CD4-positive, alpha-beta T cell (primary cell): ENCODE measurements at places on chromosomes 6 and 20.

DNA sequence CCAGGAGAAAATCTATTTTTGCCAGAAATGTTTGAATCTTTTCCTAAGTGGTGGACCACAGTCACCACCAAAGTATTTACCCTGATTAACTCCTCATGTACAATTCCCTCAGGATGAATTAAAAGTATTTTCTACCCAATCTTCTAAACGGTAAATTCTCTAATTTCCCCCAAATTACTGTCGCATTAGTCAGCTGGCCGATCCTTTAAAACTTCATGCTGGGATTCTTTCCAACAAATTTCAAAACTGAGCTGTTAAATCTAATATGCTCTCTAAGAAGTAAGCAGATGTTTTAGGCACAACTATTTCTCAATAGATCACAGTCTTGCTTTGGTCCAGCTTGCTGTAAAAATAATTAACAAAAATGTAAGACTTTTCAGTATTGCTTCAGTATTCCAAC lies 447.2 kb downstream of the FRK start:
- no peak overlapping the region for H3K4me3 ChIP-seq
- H3K4me1 ChIP-seq: no peaks in the 10 kb centered on the region
- no peaks in the 10 kb centered on the region for H3K36me3 ChIP-seq

DNA sequence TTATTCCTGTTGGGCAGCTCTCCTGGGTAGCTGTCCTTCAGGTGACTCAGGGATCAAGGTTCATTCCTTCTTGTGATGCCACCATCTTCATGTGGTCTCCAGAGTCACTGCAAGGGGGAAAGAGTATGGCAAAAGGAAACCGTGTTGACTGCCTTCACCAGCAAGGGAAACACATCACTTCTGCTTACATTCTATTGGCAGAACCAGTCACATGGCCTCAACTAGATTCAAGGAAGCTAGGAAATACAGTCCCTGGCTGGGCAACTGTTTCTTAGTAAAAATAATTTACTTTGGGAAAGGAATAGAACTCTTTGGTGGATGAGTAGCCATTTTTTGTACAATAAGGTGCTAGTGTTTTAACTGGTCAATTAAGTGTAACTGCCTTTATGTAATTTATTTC lies 5.3 kb downstream of the ANKRD6 start:
- peaks cover 8% of the 10 kb centered on the region for H3K4me1 ChIP-seq
- H3K36me3 ChIP-seq: no peaks in the 10 kb centered on the region
- H3K4me3 ChIP-seq: no peak overlapping the region
- H3K27ac ChIP-seq: no peak overlapping the region
- no peaks in the 10 kb centered on the region for H3K27me3 ChIP-seq

DNA sequence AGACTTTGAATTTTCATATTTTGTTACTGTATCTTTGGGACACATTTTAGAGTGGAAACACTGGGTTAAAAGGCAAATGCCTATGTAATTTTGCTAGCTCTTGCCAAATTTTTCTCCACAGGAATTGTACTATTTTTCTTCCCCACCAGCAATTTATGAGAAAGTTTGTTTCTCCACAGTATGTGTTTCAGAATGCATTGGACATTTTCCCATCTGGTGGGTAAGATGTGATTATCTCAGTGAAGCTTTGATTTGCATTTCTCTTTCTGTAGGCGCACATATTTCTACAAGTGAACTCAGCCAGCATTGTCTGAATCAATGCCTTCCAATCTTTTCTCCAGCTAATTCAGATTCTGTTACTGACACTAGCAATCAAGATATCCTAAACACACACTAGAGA lies 157.8 kb downstream of the RCAN2 start:
- H3K4me1 ChIP-seq: no peaks in the 10 kb centered on the region
- H3K36me3 ChIP-seq: no peaks in the 10 kb centered on the region
- peaks cover 7% of the 10 kb centered on the region for H3K27me3 ChIP-seq
- DNase-seq: no peak

DNA sequence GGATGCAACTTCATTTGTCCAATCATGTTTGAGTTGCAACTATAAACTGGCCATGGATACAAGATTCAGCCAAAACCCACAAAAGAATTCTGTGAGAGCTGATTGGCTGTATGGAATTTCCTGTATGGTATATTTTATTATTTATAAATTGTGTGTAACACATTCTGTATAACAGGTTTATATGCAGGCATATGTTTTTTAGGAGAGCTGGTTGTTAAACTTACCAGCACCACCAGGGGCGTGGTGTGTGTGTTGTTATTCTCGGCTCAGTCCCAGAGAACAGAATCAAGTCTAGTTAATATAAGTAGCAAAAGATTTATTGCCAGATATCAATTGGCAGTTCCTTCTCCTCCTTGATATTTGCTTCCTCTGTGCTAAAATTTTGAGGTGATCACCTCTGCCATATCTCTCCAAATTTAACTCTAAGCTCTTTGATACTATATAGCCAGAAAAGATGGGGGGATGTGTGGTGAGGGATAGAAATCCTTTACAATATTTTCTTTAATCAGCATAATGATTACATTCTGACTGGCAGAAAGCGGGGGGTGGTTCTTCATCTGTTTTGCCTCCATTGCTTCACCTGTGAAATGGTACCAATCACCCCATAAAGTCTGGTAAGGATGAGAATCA lies 22.9 kb downstream of the CNBD2 start:
- DNase-seq: no peak
- H3K4me1 ChIP-seq: peaks cover 7% of the 10 kb centered on the region
- no peak overlapping the region for H3K27ac ChIP-seq
- no peaks in the 10 kb centered on the region for H3K27me3 ChIP-seq
- no peaks in the 10 kb centered on the region for H3K36me3 ChIP-seq

DNA sequence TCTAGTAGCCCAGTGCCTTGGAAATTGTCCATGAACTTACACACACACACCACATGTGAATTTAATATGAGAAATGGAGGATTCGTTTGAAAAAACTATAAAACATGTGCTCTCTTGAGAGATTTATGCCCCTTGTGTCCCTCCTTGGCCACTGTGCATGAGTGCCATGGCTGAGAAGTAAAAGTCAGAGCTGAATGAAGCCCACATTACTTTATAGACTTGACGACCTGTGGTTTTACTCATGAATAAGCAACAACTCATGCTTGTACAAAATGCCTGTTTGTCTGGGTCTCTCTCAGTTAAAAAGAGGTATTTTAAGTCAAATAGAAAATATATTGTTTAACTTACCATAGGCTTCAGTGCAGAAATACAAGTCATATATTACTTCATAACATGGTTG lies 102.7 kb downstream of the KCNQ5 start:
- H3K4me3 ChIP-seq: no peak overlapping the region
- H3K27ac ChIP-seq: no peak overlapping the region
- no peaks in the 10 kb centered on the region for H3K36me3 ChIP-seq
- DNase-seq: no peak

DNA sequence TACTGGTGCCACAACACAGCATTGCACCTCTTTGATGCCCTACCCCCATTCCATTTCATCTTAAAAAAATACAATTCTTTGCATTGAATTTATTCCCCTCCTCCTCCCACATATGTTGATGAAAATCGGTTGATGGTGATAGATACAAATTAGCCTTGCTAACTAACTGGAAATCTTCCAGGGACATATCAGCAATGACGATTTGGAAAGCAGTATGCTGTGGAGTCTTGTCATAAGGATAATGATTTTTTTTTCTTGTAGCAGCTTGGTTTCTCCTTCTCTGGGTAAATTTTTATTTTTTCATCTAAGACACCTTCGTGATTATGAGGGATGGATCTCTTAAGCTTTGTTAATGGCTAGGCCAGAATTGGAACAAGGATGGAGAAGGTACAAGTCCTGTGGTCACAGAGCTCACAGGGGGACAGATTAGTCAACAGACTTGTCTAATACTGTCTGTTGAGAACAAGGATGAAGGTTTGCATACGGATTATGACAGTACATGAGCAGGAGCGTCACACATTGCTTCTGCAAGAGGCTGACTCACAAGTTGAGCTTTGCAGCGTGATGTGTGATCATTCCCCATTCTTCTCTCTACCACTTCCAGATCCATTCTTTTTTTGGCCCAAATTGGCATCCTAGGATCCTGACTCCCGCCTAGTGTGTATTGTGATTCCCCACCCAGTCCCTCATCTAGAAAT lies 233.1 kb upstream of the FERMT1 start:
- no peak for DNase-seq
- H3K4me1 ChIP-seq: no peaks in the 10 kb centered on the region
- no peaks in the 10 kb centered on the region for H3K36me3 ChIP-seq
- no peak overlapping the region for H3K27ac ChIP-seq
- H3K4me3 ChIP-seq: no peak overlapping the region

DNA sequence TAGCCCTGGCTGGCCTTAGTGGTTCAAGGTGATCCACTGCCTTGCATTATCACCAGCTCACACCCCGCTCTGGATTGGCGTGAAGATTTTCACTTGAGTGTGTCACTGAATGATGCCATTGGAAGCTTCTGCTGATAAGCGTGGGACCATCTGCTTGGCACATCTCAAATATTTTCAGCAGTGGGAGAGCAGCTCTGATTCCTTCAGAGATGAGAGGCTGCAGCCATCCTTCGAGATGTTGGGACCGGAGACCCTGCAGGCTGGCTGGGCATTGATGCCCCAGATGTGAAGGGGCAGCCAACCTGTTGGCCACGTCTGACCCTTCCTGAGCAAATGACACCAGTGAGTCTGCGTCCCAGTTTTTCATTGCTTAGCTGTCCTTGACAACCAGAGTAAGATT lies at the start of gene MAS1:
MAS1 (plus strand) TSS at position 197 of the 400 bp plus-strand sequence. CDS start 15,968 bp downstream, outside the sequence.
- no peaks in the 10 kb centered on the region for H3K4me1 ChIP-seq
- H3K27ac ChIP-seq: no peak within 1 kb of the TSS
- H3K4me3 ChIP-seq: no peak within 1 kb of the TSS
- H3K36me3 ChIP-seq: no peaks in the 10 kb centered on the region
- peaks cover 11% of the 10 kb centered on the region for H3K27me3 ChIP-seq

DNA sequence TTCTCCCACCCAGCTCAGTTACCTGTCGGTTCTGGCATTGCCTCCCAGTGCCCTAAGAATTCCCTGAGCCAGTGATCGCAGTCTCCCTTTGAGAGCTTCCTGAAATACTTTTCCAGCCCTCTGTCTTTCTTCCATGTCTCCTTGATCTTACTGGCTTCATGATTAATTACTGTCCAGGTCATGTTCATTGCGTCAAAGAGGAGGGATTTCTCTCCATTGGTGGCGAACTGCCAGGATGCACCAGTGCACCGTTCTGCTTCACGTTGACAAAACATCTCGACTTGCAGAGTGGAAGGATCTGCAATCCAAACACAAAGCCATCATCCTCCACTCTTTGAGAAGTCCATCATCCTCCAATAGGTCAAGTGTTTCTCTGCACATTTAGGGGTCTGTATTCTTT lies 8.6 kb downstream of the RAET1E start:
- H3K4me3 ChIP-seq: no peak overlapping the region
- H3K4me1 ChIP-seq: no peaks in the 10 kb centered on the region
- no peak for DNase-seq
- H3K27me3 ChIP-seq: no peaks in the 10 kb centered on the region
- H3K36me3 ChIP-seq: no peaks in the 10 kb centered on the region

GRCh38 chr6:3471286-3471685 lies 14.4 kb upstream of the SLC22A23 start:
- no peaks in the 10 kb centered on the region for H3K4me1 ChIP-seq
- DNase-seq: no peak
- H3K27me3 ChIP-seq: no peaks in the 10 kb centered on the region

GRCh38 chr6:39251406-39251805 lies 22.1 kb upstream of the KCNK5 start:
- no peaks in the 10 kb centered on the region for H3K27me3 ChIP-seq
- H3K36me3 ChIP-seq: no peaks in the 10 kb centered on the region
- H3K4me3 ChIP-seq: no peak overlapping the region
- H3K4me1 ChIP-seq: no peaks in the 10 kb centered on the region

GRCh38 chr6:150694889-150695288 lies 95.2 kb downstream of the PLEKHG1 start:
- no peaks in the 10 kb centered on the region for H3K4me1 ChIP-seq
- H3K27me3 ChIP-seq: no peaks in the 10 kb centered on the region
- DNase-seq: no peak
- no peak overlapping the region for H3K27ac ChIP-seq
- H3K36me3 ChIP-seq: no peaks in the 10 kb centered on the region

GRCh38 chr20:35831029-35831428 lies 59.2 kb downstream of the PHF20 start:
- no peaks in the 10 kb centered on the region for H3K27me3 ChIP-seq
- H3K27ac ChIP-seq: no peak overlapping the region
- DNase-seq: no peak
- H3K4me3 ChIP-seq: no peak overlapping the region
- H3K36me3 ChIP-seq: peaks cover 5% of the 10 kb centered on the region

GRCh38 chr6:106072501-106073090 lies 13.5 kb upstream of the PRDM1 start:
- no peak for DNase-seq
- H3K27me3 ChIP-seq: no peaks in the 10 kb centered on the region
- no peak overlapping the region for H3K27ac ChIP-seq
- no peaks in the 10 kb centered on the region for H3K36me3 ChIP-seq
